ENCODE measurements at places on chromosomes 13 and 19. TPM values are rescaled to one million over a fixed set of nuclear protein-coding genes. Genes with fewer than 3 reads are reported as not detected.

DNA sequence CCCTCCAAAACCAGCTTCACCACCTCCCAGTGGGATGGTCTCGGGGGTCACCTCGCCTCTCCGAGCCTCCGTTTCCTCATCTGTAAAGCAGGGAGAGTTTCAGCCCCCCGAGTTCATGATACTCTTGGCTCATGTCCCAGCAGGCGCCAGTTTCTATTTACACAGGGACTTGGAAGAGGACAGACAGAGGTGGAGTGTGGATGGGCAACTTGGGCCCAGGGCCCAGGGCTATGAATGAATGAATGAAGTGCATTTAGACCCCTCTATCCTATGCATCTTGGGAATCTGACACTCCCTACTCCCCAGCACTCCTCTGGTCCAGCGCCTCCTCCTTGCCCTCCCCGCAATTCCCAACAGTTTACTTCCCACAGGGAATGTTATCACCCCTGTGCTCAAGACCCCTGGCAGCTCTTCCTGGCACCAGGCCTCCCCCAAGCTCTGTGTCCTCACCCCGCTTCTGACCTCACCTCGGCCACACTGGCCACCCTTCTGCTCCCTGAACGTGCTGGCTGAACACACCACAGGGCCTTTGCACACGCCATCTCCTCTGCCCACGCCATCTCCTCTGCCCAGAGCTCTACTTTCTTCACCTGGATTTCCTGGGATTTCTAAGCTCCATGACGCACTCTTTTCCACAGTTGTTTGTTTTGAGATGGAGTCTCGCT lies 4.9 kb upstream of the C2CD4C start:
- no peaks in the 10 kb centered on the region for H3K36me3 ChIP-seq
- no peak overlapping the region for H3K27ac ChIP-seq
- peaks cover 7% of the 10 kb centered on the region for H3K27me3 ChIP-seq
- peaks cover 10% of the 10 kb centered on the region for H3K4me1 ChIP-seq
- no peak overlapping the region for H3K4me3 ChIP-seq

GRCh38 chr13:82947191-82947621 lies 935.1 kb downstream of the SLITRK1 start:
- H3K4me3 ChIP-seq, result peak overlapping the region; percentile 2
- peaks cover 6% of the 10 kb centered on the region for H3K4me1 ChIP-seq
- no peaks in the 10 kb centered on the region for H3K27me3 ChIP-seq

DNA sequence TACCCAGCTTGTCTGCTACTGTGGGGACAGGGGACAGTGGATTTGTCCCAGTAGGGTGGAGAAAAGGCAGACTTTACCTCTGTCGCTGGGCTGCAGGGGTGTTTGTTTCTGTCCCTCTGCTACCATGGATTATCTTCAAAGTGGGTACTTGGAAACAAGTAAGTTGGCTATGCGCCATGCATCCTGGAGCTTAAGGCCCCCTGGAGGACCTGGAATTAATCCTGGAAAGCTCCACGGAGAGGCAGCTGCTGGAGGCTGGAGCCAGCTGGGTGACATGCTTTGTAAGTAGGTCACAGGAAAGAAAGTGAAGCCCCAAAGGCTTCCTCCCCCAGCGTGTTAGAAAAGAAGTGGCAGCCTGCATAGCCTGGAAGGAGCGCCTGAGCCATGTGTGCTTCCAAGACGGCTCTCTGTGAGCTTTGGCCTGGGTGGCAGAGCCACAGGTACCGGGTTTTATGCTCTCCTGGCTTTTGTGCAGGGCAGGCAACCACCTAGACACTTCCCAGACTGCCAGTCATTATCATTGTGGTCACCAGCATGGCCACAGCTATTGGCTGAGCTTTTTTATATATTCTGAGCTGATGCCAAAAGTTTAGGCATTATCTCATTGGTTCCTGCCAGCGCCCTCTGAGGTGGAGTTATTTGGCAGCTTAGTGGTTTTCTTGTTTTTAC lies 9.5 kb downstream of the B3GLCT start:
- peaks cover 36% of the 10 kb centered on the region for H3K4me1 ChIP-seq
- no peak overlapping the region for H3K27ac ChIP-seq
- H3K36me3 ChIP-seq, result peaks cover 4% of the 10 kb centered on the region
- peaks cover 13% of the 10 kb centered on the region for H3K27me3 ChIP-seq

GRCh38 chr13:35843272-35843671 lies 287.9 kb downstream of the DCLK1 start:
- H3K27me3 ChIP-seq, result no peaks in the 10 kb centered on the region
- DNase-seq, result no peak
- no peaks in the 10 kb centered on the region for H3K4me1 ChIP-seq
- no peak overlapping the region for H3K27ac ChIP-seq
- no peak overlapping the region for H3K4me3 ChIP-seq

C2CD4C gene
- 7.2 TPM for total RNA-seq

DNA sequence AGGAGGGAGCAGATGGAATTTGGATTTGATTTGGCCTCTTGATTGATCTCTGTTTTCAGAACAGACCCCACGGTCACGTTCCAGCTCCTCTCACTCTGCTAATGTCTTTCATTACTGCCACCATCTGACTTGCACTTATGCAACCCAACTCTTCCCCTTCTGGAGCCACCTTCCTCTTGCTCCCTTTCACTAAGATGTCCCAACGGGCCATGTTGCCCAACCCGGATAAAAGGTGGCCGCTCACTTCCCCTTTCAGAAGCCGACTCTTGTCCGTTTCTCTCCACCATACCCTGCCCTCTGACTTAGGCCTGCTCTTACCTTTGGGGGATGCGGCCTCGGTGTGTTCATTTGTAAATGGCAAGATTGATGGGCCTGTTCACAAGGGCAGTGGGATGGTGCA lies 27.4 kb upstream of the CYP4F8 start:
- no peaks in the 10 kb centered on the region for H3K36me3 ChIP-seq
- no peak overlapping the region for H3K27ac ChIP-seq
- H3K4me3 ChIP-seq, result no peak overlapping the region
- no peaks in the 10 kb centered on the region for H3K4me1 ChIP-seq

CCDC169 gene
- total RNA-seq, result 3.2 TPM

DNA sequence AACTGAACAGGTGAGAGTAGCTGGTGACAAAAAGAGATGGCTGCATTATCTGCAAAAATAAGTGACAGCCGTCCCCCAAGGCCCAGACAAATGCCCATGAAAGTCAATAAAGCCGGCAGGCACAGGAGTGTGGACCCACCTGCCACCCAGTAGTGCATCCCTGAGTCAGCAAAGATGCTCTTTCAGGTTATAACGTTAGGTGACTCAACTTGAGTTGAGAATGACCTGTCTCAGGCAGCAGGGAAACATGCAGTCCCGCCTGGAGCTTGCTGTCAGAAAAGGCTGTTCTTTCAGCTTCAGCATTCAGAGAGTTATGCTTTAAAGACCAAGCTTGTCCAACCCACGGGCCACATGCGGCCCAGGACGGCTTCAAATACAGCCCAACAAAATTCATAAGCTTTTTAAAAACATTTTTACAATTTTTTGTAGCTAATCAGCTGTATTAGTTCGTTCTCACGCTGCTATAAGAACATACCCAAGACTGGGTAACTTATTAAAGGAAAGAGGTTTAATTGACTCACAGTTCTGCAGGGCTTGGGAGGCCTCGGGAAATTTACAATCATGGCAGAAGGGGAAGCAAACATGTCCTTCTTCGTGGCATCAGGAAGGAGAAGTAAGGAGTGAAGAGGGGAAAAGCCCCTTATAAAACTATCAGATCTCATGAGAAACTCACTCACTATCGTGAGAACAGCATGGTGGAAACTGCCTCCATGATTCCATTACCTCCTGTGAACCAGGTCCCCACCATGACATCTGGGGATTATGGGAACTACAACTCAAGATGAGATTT lies 110.4 kb downstream of the RAB20 start:
- peaks cover 24% of the 10 kb centered on the region for H3K4me1 ChIP-seq
- no peaks in the 10 kb centered on the region for H3K27me3 ChIP-seq
- no peak overlapping the region for H3K27ac ChIP-seq
- no peak overlapping the region for H3K4me3 ChIP-seq
- no peak for DNase-seq
- peaks cover 10% of the 10 kb centered on the region for H3K36me3 ChIP-seq

DNA sequence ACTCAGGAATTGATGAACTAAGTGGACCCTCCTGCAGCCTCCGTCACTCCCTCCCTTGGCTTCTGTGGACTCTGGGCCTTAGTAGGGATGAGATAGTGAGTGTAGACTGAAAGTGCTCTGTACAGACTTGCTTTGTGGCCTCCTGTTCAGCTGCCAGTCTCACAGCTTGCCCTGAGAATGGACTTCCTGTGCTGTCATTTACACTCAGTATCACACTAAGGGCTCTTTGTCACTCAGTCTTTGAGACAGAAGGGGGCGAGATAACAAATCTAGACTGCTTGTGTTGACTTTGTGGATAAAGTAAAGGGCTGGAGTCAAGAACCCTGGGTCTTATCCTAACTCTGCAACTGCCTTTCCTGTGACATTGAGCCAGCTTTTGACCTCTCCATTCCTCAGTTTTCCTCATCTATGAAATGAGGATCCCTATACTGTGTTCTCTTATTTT lies 21.0 kb upstream of the SPRY2 start:
- H3K27me3 ChIP-seq, result no peaks in the 10 kb centered on the region
- H3K27ac ChIP-seq, result no peak overlapping the region
- H3K4me3 ChIP-seq, result no peak overlapping the region
- no peak for DNase-seq

DNA sequence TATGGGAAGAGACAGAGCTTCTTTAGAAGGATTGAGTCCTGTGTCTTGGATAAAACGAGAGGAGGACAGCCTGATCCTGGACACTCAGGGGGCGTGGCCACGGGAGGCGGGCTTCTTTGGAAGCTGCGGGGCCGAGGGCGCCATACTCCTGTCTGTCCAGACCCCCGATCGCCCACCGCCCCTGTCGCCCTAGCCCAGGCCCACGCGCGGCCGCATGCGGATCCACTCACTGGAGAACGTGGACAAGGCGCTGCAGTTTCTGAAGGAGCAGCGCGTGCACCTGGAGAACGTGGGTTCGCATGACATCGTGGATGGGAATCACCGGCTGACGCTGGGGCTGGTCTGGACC lies 23.1 kb downstream of the SPTBN4 start:
- H3K36me3 ChIP-seq, result no peaks in the 10 kb centered on the region
- no peak for DNase-seq
- H3K27me3 ChIP-seq, result peaks cover 38% of the 10 kb centered on the region
- H3K4me3 ChIP-seq, result no peak overlapping the region

DNA sequence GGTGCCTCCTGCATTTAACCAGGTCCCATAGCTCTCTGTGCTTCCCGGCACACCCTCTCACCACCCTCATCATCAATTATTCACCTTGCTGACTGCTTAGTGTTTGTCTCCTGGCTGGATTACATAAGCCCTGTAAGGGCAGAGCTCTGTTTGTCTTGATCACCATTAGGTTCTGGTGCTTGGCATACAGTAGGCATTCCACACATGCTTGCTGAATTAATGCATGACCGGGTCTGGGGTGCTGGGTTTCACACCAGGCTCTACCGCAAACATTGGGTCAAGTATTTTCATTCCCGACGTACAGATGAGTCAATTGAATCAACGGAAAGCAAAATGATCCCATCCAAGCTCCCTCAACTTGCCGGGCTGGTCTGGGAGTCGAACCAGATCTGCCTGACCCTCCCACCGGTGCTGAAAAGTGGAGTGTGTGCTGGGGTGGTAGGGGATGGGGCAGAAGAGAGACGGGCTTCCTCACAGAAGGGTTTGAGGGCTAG lies 28.5 kb downstream of the VAV1 start:
- peaks cover 11% of the 10 kb centered on the region for H3K27me3 ChIP-seq
- no peaks in the 10 kb centered on the region for H3K4me1 ChIP-seq
- H3K4me3 ChIP-seq, result no peak overlapping the region
- H3K27ac ChIP-seq, result no peak overlapping the region
- no peaks in the 10 kb centered on the region for H3K36me3 ChIP-seq

KCNC3 gene
- 9.5 TPM for total RNA-seq

GRCh38 chr13:75147946-75148345 lies 334.0 kb downstream of the TBC1D4 start:
- no peak for DNase-seq
- no peak overlapping the region for H3K27ac ChIP-seq
- H3K4me3 ChIP-seq, result no peak overlapping the region
- peaks cover 5% of the 10 kb centered on the region for H3K4me1 ChIP-seq

SPTBN4 gene
- 2.6 TPM for total RNA-seq

GRCh38 chr13:100039740-100040139 lies 49.2 kb upstream of the PCCA start:
- no peaks in the 10 kb centered on the region for H3K27me3 ChIP-seq
- no peak overlapping the region for H3K27ac ChIP-seq
- no peaks in the 10 kb centered on the region for H3K36me3 ChIP-seq
- H3K4me3 ChIP-seq, result no peak overlapping the region

DNA sequence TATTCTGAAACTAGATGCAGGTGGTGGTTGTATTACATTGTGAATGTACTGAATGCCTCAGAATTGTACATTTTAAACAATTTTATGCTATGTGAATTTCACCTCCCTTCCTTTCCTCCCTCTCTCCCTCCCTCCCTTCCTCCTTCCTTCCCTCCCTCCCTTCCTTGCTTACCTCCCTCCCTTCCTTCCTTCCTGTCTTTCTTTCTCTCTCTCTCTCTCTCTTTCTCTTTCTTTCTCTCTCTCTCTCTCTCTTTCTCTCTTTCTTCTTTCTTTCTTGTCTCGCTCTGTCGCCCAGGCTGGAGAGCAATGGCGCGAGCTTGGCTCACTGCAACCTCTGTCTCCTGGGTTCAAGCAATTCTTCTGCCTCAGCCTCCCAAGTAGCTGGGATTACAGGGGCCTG lies 37.2 kb downstream of the IER2 start:
- H3K27ac ChIP-seq, result no peak overlapping the region
- DNase-seq, result no peak
- no peaks in the 10 kb centered on the region for H3K4me1 ChIP-seq
- no peak overlapping the region for H3K4me3 ChIP-seq
- H3K36me3 ChIP-seq, result no peaks in the 10 kb centered on the region

- no peak overlapping the region for H3K27ac ChIP-seq
- H3K36me3 ChIP-seq, result peaks cover 7% of the 10 kb centered on the region
- H3K4me1 ChIP-seq, result no peaks in the 10 kb centered on the region
- no peaks in the 10 kb centered on the region for H3K27me3 ChIP-seq
Measured at GRCh38 chr19:45354241-45354842, 13.8 kb downstream of the KLC3 start.

DNA sequence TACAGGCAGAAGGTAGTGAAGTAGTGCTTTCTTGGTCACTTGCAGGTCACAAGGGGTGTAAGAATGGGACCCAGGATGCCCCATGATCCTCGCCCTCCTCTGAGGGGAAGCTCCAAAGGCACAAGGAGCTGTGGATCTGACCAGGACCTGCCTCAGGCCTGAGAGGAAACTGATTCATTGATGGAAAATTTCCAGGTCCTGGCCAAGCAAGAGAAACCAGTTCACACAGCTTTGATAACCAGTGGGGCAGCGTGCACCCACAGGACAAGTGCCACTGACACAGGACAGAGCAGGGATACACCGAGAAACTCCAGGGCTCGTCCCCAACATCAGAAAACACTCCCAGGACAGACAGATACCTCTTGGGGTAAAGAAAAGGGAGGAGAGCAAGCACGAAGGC lies 177.1 kb downstream of the RBM26 start:
- no peaks in the 10 kb centered on the region for H3K4me1 ChIP-seq
- H3K4me3 ChIP-seq, result no peak overlapping the region
- H3K27ac ChIP-seq, result no peak overlapping the region
- no peak for DNase-seq
- H3K27me3 ChIP-seq, result no peaks in the 10 kb centered on the region
- H3K36me3 ChIP-seq, result no peaks in the 10 kb centered on the region

All from type B pancreatic cell (in vitro differentiated cells).